ENCODE measurements at places on chromosomes 16 and 17.

GRCh38 chr16:53680756-53681155 is 22.9 kb downstream of the RPGRIP1L start:
- no peak for DNase-seq

DNA sequence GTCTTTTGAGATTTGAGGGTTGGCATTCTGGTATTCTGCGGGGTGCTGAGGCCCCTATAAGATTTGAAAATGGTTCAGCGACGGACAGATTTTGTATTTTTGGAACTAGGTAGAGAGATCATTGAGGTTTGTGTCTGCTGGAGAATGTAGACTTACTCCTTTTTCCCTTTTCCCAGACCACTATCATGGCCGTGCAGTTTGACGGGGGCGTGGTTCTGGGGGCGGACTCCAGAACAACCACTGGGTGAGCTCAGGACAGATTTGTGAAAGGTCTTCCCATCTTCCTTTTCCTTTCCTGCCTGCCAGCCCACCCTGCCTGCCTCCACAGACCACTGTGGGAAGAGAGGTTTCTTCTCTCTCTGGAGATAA is 572 bp downstream of the PSMB6 start:
- no peak for DNase-seq

GRCh38 chr17:43988301-43988700 is 16.1 kb upstream of the NAGS start:
- no peak for DNase-seq

GRCh38 chr17:51668155-51668962 is 408.0 kb downstream of the UTP18 start:
- DNase-seq = no peak

- DNase-seq = no peak
These were observed 1.8 kb downstream of the ZBTB4 start for GRCh38 chr17:7477392-7478275.

- DNase-seq = no peak
These were observed 210.0 kb upstream of the DYNLRB2 start for GRCh38 chr16:80330803-80331202.

GRCh38 chr17:28470266-28470913 is 3.1 kb upstream of the SLC13A2 start:
- DNase-seq = no peak

DNA sequence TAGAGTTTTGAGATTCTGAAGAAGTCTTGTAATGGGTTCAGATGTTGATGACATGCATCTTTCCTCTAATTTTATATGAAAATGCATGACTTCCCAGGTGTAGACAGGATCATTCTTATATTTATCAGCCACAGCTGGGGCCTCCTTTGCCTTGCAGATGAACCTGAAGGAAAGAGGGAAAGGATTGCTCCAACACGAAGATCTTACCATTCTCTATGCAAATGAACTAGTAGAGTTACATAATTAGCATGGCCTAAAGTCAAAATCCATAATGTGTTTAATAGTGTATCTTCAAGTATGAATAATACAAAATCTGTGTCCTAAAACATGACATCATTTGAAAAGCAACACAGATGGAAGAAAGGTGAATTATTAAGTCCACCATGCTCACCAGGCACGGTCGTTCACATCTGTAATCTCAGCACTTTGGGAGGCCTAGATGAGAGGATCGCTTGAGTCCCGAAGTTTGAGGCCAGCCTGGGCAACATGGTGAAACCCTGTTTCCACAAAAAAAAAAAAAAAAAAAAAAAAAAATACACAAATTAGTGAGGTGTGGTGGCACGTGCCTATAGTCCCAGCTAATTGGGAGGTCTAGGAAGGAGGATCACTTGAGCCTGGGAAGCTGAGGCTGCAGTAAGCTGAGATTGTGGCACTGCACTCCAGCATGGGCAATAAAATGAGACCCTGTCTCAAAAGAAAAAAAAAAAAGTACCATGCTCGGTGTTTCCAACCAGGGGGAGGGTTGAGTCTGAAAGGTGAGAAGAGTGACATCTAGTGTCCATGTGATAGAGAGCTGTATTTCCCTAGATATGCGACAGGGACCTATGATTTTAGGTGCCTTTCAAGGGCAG is 6.3 kb downstream of the VWA3A start:
- DNase-seq = no peak

GRCh38 chr16:87366288-87366687 is 17.3 kb downstream of the FBXO31 start:
- DNase-seq = no peak

DNA sequence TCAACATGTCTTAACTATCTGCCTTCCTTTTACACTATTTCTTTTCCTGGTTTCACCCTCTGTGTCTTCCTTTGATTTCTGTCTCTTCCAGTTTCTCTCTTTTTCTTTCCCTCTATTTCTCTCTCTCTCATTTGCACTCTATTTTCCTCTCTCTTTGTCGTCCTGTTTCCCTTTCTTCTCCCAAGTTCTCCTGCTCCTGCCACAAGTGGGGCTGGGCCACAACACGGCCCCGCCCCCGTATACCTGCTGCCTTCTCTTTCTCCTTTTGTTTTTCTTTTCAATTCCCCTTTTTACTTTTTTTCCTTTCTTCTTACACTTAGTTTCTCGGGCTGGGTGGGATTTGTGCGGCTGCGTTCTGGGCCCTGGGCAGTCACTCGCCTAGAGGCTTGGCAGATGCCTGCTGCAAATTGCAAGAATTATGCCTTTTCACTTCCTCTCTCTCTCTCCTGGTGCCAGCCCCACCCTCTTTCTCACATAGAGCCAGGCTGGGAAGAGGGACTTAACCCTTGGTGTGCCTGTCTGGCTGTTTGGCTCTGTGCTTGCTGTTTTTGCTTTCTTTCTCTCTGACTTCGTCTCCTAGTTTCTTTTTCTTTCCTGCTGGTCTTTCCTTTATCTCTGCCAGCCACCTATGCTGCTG is 2139.4 kb downstream of the TP53TG3F start:
- DNase-seq = no peak

GRCh38 chr16:73713251-73713650 is 583.4 kb upstream of the PSMD7 start:
- DNase-seq = no peak

- DNase-seq = no peak
These were observed 12.4 kb upstream of the TAC4 start for GRCh38 chr17:49859991-49860953.

DNA sequence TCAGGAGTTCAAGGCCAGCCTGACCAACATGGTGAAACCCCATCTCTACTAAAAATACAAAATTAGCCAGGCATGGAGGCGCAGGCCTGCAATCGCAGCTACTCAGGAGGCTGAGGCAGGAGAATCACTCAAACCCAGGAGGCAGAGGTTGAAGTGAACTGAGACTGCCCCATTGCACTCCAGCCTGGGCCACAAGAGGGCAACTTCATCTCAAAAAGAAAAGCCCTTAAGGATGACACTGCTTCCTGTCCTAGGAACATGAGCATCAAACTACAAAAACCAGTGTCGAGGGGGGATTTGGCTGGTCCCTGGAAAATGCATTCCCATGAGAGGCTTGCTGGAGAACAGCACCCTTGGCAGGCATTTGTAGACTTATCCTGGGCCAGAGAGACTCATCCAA is 449.5 kb upstream of the PSMD7 start:
- DNase-seq = no peak

- no peak for DNase-seq
These were observed 41.0 kb downstream of the TADA2A start for GRCh38 chr17:37447641-37448040.

GRCh38 chr16:2299915-2300192 is 31.9 kb upstream of the RNPS1 start:
- DNase-seq = no peak

- DNase-seq = no peak
These were observed 42.0 kb downstream of the AXIN2 start for GRCh38 chr17:65519462-65519861.

- DNase-seq = peak; percentile 45
These were observed 73.3 kb upstream of the MTMR4 start for GRCh38 chr17:58587713-58588117.

DNA sequence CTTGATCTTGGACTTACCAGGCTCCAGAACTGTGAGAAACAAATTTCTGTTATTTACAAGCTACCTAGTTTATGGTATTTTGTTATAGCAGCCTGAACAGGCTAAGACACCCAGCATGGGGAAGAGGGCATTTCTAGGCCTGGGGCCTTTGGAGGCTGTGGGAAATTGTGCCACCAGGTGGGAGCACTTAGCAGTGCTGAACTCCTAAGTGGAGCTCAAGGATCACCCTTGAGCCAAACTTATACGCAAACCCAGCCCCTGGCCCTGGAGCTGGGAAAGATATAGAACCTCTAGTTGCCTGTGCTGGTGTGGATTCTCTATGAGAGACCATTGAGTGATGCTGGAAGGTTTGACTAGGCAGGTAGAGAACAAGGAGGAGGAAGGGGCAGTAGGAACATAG is 36.1 kb downstream of the MIS12 start:
- no peak for DNase-seq

GRCh38 chr17:14747603-14747950 is 446.7 kb downstream of the HS3ST3B1 start:
- no peak for DNase-seq
